Activated CD8-positive, alpha-beta memory T cell treated with anti-CD3 and anti-CD28 coated beads for 4 hours (primary cell): ENCODE measurements at places on chromosomes 5 and 9.

GRCh38 chr5:176806137-176806536 is 4.2 kb upstream of the UNC5A start:
- DNase-seq = no peak

- no peak for DNase-seq
Measured at GRCh38 chr9:83339435-83339834, 198.8 kb downstream of the FRMD3 start.

DNA sequence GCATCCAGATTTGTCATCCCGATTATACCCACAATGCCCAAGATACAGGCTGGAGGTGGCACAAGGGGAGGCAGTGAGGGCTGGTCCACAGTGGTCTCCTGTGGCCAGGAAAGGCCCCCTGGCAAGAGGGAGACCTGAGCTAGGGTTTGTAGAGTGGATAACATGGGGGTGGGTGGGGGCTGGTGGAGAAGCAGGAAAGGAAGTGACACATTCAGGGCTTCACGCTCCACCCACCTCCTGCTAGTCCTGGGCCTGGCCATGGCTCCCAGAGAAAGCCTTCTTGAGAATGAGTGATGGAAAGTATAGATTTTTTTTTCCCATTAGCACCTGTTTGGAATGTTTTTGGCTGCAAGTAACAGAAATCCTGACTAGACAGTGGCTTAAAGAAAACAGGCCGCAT is 81.3 kb downstream of the ANKRD33B start:
- no peak for DNase-seq

DNA sequence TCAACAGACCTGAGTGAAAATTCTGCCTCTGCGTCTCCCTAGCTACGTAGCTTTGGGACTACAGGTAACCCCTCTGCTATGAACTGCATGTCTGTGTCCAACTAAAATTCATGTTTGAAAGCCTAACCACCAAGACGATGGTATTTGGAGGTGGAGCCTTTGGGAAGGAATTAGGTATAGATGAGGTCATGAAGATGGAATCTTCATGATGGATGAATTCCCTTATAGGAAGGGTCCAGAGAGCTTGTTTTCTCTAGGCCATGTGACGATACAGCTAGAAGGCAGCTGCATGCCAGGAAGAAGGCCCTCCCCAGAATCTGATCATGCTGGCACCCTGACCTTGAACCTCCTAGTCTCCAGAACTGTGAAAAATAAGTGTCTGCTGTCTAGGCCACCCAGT is 296.4 kb downstream of the SLIT3 start:
- no peak for DNase-seq

DNA sequence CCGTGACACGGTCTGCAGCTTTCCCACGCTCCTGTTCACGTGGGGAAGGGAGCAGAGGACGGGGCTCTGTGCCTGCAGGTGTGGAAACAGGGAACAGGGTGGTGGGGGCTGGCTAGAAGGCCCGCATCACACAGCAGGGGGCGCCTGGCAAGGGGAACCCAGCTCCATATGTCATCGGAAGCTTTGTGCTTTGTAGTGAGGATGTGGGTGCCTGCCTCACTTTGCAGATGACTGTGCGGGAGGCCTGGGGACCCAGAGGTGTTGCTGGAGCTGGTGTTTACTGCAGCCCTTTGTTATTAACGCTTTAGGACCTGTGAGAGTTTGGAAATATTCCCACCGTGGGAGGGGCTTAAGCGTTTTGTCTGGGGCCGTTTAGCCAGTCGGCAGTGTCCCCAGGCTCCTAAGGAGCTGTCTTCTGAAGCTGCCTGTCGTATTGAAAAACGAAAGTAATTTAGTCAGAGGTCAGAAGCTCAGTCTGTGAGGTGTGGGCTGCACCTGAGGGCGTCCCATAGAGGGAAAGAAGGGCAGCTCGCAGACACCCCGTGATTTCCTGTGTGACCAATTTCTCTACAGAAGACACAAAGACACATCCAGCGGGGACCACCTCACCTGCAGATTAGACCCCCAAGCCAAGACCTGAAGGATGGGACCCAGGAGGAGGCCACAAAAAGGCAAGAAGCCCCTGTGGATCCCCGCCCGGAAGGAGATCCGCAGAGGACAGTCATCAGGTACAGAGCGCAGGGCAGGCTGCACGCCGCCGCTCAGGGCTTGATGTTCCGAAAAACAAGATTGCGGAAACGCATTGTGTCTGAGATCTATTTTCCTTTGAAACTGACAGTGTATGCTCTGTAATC is 9.1 kb downstream of the MAN1B1 start:
- peak; percentile 75 for DNase-seq

GRCh38 chr9:113888976-113889375 is 12.9 kb downstream of the ZNF618 start:
- no peak for DNase-seq

DNA sequence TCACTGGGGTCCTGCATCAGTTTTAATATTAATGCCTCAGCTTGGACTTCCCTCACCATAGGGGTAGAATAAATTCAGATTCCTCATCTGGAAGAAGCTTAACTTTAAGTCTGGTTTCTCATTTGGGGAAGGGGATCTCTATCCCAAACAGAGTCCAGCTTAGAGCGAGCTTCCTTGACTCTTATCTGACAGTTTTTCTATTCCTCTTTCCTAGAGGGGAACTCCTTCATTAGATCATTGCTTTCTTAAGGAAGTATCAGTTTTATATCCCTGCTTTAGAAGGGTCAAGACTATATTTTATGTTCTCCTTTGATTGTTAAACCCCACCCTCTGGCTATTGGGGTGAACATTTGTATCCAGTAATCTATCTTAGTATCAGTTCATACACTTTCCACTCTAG is 24.2 kb upstream of the CDC42SE2 start:
- DNase-seq = no peak

DNA sequence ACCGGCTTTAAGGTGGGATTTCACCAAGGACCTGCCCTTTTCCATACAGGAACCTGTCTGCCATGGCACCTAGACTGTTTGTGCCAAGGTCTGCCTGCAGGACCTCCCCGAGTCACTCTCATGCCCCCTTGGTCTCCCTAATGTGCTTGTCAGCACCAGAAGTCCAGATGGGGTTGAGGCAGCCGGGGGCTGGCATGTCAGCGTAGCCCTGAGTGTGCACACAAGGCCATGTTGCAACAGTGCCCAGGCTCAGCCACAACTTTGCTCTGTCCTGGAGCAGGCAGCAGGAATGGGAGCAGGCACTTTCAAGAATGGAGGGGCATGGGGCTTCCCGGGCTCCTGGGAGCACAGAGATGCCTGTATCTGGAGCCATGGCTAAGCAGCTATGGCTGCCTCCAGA is 621.5 kb downstream of the CDH9 start:
- DNase-seq = no peak

DNA sequence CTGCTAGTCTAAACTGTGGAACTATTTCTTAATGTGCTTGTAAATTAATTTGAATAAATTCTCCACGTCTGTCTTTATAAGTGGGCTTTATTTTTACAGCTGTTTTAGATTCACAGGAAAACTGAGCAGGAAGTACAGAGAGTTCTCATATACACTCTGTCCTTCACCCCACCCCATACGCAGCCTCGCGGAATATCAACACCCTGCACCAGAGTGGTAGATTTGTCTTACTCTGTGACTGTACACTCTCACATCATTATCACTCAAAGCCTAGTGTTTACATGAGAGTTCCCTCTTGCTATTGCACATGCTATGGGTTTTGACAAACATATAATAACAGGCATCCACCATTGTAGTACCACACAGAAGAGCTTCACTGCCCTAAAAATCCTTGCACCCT is 179.7 kb upstream of the DAB2 start:
- no peak for DNase-seq

- no peak for DNase-seq
Measured at GRCh38 chr5:53601570-53601969, 41.1 kb downstream of the NDUFS4 start.

DNA sequence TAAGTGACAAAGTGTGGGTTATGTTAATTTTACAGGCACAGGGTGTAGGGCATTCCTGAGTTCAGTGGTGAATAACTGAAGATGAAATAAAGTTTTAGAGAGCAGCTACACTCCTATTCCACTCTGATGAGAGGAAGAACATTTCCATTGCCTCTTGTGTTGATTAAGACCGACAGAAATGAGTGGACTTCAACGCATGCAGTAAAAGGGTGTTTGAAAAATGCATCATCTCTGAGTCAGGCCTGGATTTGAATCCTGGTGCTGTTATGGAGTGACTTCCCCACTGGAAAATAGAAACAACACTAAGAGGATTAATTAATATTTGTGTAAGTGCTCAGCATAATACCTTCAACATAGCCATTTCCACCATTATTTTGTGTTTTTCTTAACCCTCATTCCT is 86.3 kb downstream of the PRR16 start:
- no peak for DNase-seq

DNA sequence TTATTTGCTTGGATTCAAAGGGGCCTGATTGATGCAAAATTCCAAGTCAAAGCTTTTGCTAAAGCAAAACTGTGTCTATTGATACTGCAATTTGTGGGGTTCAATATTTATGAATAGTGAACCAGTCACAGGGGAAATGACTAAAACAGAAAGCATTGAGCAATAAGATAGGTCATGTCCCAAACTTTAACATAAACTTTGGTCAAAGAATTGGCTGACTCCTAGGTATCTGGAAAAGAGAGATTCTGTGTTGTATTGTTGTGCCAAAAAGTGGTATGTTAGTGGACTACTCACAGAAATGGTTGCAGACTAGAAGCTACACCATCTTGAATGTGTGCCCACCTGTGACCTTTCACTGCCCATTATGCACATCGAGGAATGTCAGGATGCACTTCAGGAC is 585.5 kb upstream of the RGMB start:
- DNase-seq = no peak

- DNase-seq = no peak
Measured at GRCh38 chr5:55732585-55732984, 5.3 kb upstream of the DDX4 start.

DNA sequence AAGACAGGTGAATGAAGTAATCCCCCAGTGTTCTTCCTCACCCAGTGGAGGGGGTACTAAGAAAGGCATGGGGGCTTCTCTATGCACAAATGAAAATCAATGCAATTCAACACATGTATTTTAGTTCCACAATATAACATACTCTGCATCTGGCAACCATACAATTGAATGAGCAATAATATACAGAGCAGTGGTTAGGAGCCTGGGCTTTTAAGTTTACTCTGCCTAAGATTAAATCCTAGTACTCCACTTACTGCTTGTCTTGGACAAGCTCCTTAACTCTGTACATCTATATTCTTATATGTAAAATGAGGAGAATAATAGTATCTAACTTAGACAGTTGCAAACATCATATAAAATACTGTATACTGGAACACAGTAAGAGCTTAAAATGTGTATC is 195.4 kb upstream of the TRIM32 start:
- no peak for DNase-seq

- DNase-seq = no peak
Measured at GRCh38 chr9:133453651-133454050, 6.1 kb upstream of the CACFD1 start.

DNA sequence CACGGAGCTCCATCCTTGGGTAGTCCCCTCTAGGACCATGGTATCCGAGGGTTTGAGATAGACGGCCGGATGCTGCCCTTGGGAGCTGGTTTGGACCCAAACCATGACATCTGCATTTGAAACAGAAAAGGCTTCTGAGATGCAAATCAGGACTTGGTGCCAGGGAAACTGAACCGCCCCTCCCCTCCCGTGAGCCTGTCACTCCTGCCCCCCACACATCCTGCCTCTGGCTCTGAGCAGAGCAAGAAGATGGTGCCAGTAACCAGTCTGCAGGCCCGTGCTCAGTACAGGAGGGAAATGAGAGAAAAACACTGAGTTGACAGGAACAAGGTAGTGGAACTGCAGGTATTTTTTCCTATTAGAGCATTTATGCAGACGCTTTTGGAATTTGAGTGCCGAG is 18.6 kb downstream of the ARPC5L start:
- no peak for DNase-seq

DNA sequence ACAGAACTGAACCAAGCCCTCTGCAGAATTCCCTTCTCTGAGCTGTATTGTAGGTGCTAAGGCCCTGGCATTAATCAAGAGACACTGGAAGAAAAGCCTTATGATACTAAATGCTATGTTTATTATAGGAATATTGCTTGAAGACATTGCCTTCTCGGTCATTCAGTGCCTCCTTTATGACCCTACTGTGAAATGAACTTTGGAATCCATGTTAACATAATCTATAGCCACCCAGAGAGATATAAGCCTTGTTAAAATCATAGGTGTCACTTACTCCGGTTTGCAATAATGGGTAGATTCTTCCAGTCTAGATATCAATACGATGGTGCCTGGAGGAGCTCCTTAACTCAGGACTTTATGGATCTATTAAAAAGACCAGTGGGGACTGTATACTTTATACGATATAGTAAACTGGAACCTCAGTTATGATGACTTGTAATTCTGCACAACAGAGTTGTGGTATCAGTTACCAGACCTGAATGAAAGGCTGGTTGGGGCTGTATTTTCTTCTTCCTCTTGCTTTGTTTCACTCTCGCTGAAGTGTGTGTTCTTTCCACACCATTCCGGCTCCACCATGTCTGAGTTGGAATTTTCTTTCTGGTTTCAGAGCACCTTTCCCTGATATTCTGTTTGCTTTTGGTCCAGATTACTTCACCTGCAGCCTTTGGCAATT is 154.5 kb downstream of the DROSHA start:
- DNase-seq = no peak

DNA sequence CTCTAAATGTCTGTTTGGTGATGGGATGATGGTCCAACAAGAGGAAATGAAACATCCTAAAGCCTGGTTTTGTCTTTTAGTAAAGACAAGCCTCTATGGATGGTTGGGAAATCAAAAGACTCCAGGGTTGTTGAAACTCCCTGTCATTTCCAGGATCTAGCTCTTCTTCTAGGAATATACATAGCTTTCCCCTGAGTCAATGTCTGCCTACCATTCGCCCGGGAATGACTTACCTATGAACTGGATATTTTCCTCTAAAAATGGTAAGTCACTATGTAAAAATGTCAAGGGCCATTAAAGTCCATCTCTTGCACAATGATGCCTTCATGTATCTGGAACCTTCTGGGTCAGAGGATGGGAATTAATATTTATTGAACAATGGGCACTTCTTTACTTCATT is 11.1 kb upstream of the KIF12 start:
- DNase-seq = no peak

- DNase-seq = no peak
Measured at GRCh38 chr5:156414391-156414790, 87.4 kb downstream of the SGCD start.

GRCh38 chr9:119009249-119009648 is 360.0 kb downstream of the BRINP1 start:
- no peak for DNase-seq

DNA sequence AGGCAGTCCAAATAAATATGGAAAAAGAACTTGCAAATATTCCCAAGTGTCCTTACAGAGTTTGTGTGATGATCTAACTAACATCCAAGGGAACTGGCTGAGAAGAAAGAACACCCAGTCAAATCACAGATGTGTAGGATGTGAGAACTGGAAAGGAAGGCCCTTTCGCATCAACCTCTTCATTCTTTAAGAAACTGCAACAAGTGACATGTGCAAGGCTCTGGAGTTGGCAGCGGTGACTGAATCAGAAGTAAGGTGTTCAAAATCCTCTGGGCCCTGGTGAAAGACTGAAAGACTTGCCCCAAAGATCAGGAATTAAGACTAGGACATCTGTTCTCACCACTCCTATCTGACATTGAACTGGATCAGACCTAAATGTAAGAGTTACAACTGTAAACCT is 88.7 kb downstream of the RAPGEF1 start:
- no peak for DNase-seq
